CD4-positive, alpha-beta T cell treated with Interleukin-6 at 100 ng/mL for 8 hours (primary cell): ENCODE measurements at places on chromosomes 12 and 14.

DNA sequence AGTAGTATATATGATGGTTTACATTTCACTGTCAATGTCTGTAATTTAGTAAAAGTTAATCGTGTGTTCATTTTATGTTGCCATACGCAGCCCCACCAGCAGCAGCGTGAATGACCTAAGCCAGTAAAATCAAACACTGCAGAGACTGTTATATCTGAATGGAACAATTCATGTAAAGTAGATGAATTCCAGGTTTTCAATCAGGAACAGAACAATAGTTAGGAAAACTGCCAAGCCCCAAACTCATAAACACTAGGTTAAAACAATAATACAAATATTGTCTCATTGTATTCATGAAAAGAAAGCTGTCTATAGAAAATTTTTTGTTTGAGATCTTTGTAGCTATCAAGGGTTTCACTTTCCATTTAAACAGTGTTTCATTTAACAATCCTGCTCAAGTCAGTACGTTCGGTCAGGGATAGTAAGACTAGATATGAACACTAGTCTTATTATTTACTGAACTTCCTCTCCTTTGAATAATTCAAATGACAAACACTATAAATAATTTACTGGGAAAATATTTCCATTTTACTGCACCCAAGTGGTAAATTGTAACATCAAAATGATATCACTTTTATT is 256.8 kb upstream of the FLRT2 start:
- DNase-seq, result no peak

DNA sequence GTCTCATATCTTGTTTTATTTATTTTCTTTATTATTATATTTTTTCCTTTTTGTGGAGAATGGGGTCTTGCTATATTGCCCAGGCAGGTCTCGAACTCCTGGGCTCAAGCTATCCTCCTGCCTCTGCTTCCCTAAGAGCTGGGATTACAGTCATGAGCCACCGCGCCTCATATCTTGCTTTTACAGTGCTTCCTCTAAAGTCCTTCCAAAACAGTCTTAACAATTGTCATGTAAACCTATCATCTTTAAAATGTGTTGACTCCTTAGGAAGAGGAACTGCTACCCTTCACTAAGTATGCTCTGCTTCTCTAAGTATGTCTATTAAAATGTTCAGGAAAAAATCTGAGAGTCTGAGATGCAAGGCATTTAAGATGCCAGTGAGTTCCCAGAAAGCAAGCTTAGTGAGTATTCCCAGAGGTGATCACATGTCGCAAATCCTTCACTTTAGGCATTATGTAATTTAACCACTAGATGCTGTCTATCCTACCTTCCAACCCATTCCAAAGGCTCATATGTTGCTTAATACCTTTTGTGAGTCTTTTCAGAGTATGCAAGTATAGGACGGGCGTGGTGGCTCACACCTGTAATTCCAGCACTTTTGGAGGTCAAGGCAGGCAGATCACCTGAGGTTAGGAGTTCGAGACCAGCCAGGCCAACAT is 19.7 kb upstream of the FOXJ2 start:
- no peak for DNase-seq

DNA sequence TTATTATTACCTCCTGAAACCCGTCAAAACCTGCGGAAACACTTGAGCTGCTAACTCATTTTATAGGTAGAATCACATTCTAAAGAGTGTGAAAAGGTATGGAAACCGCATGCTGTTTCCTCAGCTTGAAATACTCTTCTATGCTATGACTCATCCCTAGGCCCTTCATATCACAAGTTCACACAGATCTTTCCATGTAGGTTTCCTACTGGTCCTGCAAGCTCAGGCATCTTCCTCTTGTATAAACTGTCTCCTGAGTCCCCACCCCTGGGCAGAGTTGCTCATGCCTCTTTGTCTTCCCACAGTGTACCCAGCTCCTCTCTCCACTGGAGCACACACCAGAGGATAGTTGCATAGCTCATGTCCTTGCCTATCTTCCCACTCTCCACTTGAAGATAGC is 84.7 kb downstream of the CMAS start:
- no peak for DNase-seq

GRCh38 chr14:77025744-77026165 is 2.8 kb downstream of the IRF2BPL start:
- no peak for DNase-seq

- DNase-seq, result peak; percentile 11
These were observed 3.5 kb upstream of the NFE2 start for GRCh38 chr12:54304187-54304810.

- DNase-seq, result peak; percentile 24
These were observed 29.1 kb upstream of the SOS2 start for GRCh38 chr14:50260511-50260910.

GRCh38 chr14:97280526-97280925 is 483.3 kb downstream of the VRK1 start:
- no peak for DNase-seq

DNA sequence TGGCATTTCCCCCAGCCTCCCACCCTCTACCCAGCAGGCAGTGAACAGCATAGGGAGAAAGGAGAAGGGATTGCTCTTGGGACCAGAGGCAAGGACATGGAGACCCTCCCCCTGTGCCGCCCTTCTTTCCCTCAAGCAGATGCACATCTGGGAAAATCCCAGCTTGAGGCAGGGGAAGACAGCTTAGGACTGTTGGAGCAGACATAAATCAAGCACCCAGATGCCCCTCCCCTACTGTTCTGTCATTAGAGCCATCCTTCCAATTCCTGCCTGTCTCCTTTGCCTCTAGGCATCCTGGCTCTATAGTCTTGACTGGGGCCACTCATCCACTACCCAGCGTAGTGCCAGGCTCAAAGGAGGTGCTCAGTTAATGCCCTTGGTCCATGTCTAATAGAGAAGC is 7.5 kb upstream of the CISTR start:
- DNase-seq, result no peak

DNA sequence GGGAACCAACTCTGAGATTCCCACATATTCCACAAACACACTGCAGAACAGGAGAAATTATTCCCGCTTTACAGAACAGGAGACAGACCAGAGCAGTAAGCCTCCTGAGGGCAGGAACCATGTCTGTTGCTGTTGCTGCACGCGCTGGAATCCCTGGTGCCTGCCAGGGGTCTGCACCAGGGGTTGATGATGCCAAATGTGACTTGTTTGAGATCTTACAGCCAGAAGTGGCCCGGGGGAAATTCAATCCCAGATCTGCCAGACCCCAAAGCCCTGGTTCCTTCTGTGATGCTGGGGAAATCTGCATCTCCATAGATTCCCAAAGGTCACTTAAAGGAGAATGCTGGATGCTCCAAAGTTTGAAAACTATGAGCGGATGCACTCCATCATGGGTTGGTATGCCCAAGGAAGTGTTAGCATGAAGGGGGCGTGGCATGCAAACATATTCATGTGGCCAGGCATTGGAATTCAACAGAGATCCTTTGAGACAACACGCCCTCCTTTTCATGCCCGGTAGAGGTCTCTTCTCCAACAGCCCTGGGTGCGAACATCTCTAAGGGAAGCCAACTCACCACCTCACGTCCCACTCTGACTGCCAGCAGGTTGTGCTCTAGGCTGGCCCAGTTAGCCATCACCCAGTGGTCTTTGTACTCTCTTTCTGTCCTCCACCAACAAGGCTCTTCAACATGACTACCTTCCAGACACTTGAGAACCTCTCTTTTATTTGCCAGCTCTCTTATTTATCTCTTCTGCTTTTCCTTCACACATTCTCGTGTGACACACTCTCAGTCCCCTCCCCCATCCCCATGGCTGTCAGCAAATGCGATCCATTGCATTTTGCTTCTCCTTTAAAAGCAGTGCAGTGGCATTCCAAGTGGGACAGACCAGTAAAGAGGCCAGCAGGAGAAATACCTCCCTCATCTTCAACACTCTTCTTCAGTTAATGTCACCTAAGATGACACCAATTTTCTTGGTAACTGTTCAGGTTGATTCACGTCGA is 131.3 kb downstream of the ZFP36L1 start:
- no peak for DNase-seq

DNA sequence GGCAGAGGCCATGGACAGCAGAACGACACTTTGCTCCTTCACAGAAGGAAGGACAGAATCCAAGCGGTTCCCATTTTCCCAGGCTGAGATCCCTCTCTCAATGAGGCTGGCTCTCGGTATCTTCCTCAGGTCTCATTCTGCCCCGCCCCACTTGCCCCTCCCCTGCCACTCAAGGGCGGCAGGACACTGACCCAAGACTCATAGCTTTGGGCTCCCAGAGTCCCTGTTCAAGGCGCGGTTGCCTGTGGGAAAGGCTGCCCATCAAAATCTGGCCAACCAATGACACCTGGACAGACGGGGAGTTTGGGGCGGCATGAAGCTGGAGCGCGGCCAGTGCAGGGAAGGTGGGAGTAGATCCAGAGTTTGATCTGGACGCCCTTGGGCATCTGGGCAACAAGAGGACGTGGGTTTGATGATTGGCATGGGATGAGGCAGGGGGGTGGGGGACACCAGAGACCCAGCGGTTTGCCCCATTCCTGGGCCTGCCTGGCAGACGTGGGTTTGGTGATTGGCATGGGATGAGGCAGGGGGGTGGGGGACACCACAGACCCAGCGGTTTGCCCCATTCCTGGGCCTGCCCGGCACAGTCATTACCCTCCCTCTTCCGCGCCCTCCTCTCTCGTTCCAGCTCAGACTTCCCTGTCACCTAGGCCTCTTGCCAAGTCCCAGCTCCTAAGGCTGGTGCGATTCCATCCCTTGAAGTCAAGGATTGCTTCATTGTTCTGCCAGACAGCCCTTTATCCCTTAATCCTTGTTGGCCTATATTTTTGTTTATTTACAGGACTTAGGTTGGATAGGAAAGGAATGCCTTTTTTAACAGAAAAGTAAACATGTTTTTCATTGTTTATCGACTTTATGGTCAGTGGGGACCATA is 92.1 kb downstream of the NINJ2 start:
- no peak for DNase-seq

DNA sequence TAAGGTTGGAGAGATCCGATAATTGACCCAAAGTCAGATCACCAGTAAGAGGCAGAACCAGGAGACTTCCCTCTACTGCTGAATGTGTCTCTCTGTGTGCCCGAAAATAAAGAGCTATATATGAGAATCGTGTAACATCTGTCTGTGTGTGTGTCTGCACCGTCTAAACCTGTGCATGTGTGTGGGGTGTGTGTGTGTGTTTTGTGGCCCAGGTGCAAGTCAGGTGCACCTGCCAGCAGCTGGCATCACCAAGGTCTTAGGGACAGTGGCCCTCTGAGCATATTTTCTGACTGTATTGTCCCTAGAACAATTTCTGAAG is 24.7 kb upstream of the KRT78 start:
- no peak for DNase-seq

GRCh38 chr14:27079716-27080115 is 481.9 kb upstream of the NOVA1 start:
- no peak for DNase-seq

DNA sequence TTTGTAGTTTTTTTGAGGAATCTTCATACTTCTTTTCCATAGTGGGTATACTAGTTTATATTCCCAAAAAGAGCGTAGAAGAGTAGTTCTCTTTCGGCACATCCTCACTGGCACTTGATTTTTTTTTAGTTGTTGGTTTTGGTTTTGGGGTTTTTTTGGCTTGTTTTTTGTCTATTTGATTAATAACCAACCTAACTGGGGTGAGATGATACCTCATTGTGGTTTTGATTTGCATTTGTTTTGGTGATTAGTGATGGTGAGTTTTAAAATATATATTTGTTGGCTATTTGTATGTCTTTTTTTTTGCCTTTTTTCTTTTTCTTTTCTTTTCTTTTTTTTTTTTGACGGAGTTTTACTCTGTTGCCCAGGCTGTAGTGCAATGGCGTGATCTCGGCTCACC is 69.7 kb upstream of the BTG1 start:
- no peak for DNase-seq

DNA sequence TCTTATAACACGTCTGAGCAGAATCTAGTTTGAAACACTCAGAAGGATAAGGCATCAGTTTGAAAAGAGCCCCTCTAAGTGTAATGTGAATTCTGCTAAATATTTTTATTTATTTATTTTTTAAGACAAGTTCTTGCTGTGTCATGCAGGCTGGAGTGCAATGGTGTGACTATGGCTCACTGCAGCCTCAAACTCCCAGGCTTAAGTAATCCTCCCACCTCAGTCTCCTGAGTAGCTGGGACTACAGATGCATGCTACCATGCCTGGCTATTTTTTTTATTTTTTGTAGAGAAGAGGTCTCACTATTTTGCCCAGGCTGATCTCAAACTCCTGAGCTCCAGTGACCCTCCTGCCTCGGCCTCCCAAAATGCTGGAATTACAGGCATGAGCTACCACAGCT is 225.9 kb upstream of the SEL1L start:
- no peak for DNase-seq

DNA sequence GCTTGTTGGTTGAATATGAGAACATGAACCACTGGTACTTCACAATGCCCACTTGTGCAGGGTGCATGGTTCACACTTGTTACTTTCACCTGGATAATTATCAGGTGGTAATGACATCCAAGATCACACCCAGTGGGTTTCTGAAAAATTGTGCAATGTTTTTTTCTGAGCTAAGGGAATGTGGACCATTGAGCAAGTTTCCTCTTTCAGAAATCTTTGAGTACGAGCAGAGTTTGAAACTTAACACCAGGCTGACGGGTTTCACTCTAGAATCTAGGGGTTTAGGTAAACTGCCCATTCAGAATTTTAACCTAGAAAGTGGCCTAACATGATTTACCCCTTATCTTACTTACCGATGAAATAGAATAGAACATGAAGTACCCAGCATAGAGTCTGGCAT is 389.6 kb downstream of the PAWR start:
- DNase-seq, result no peak

DNA sequence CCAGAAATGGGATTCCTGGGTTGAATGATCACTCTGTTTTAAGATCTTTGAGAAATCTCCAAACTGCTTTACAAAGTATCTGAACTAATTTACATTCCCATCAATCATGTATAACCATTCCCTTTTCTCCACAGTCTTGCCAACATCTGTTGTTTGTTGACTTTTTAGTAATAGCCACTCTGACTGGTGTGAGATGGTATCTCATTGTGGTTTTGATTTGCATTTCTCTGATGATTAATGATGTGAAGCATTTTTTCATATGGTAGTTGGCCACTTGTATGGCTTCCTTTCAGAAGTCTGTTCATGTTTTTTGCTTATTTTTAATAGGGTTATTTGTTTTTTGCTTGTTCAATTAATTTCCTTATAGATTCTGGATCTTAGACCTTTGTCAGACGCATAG is 211.8 kb upstream of the AVPR1A start:
- DNase-seq, result no peak

GRCh38 chr12:992647-993046 is 1.6 kb downstream of the ERC1 start:
- no peak for DNase-seq

- DNase-seq, result no peak
These were observed 8.0 kb downstream of the ERP27 start for GRCh38 chr12:14930299-14930698.

DNA sequence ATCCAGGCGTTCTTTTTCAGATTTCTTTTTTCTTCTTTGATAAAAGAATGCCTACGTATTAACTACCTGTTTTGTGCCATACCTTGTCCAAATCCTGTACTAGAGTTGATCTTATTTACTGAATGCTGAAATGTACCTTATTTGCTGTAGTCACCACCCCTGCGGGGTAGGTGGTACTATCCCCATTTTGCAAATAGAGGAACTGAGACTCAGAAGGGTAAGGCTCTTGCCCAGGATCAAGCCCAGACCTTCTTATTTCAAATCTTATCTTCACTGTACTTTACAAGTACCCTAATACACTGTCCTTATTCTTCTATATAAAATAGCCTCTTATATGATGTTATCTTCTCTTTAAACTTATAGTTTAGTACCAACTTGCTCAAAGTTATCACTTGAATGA is 206.5 kb downstream of the SLC41A2 start:
- DNase-seq, result no peak
